ENCODE measurements at places on chromosomes 3 and 15.

- no peak for DNase-seq
Measured at GRCh38 chr3:73249047-73249446, 187.6 kb downstream of the EBLN2 start.

DNA sequence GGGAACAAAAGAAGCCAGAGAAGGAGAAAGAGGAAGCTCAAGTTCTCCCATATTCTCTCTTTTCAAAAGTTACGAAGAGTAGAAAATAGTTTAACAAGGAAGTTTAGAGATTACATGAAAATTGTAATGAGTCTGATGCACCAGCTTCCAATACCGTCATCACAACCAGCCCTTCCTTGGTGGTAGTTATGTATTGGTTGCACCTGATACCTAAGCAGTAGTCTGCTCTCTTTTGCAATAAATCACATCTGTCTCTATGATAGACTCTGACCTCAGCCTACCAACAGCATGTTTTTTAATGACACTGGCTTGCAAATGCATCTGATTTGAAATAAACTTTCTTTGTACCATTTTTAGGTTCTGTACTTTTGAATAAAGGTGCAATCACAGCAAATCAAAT lies 575.8 kb downstream of the FHIT start:
- no peak for DNase-seq

DNA sequence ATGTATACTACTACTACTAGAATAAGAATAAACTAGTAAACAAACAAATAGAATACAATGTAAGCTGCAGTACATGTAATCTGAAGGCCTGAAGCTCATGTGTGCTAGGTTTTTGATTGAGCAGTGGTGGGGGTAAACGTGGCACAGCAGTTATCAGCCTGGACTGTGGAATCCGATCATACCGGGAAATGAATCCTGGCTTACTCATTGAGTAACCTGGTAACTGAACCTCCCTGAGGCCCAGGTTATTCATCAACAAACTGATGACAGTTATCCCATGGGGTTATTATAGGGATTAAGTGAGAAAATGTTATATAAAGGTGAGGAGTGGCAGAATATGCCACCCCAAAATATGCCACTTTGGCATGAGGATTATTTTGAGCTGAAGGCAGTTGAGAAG lies 339.1 kb downstream of the FHIT start:
- DNase-seq, result no peak

GRCh38 chr3:184004476-184004875 lies 13.2 kb downstream of the ABCC5 start:
- no peak for DNase-seq

DNA sequence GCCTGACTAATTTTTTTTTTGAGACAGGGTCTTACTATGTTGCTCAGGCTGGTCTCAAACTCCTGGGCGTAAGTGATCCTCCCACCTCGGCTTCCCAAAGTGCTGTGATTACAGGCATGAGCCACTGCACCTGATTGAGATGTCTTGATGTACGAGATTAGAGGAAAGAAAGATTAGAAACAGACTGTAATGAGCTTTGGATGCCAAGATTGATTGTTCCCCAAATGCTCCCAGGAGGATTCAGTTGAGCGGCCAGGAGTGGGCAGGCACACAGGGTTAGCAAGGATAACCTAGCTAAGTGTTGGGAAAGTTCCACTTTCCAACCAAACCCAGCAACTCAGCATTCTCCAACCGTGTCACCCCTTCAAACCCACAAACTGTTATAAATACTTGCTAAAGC lies 63.7 kb downstream of the SRGAP3 start:
- no peak for DNase-seq

- DNase-seq, result no peak
Measured at GRCh38 chr15:43361313-43361903, 9.4 kb downstream of the ZSCAN29 start.

- DNase-seq, result no peak
Measured at GRCh38 chr15:58509556-58509955, 77.8 kb downstream of the LIPC start.

- no peak for DNase-seq
Measured at GRCh38 chr3:142987080-142987700, 14.2 kb upstream of the U2SURP start.

DNA sequence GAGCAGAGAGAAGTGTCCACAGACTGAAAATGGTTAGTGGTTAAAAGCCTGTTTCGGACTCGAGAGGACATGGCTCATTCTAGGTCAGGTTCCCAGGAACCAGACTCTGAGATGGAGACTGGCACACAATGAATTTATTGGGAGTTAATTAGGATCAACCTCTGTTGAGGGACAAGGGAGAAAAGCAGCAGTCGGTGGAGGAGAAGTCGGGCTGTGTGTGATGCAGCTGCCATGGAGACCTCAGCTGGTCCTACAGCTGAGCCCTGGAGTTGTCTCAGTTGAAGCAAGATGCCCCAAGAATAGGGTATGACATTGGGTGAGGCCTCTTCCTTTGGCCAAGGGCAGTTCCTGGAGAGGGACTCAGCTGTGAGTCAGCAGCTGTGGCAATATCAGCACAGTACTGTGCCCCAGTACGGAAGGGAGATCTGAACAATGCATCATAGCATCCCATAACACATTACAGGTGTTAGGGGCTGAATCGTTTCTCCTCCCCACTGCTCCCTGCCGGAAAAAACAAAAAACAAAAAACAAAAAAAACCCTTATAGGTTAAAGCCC lies 105.4 kb downstream of the ABHD5 start:
- DNase-seq, result no peak

DNA sequence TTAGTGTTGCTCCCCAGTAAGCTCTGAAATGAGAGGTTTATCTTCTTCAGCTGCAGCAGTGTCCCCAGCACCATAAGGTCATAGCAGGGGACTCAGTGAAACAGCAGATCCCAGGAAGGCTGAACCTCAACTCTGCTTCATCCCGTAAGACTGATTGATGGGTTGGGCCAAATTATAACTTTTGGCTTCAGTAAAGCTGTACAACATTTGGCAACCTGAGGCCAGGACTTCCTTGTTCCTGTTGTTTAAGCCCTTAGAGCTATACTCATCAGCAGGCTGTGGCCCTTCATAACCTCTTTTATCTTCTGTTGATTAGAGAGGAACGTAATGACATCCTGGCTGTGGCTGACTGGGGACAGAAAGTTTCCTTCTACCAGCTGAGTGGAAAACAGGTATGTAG lies 29.0 kb downstream of the IFT122 start:
- no peak for DNase-seq

DNA sequence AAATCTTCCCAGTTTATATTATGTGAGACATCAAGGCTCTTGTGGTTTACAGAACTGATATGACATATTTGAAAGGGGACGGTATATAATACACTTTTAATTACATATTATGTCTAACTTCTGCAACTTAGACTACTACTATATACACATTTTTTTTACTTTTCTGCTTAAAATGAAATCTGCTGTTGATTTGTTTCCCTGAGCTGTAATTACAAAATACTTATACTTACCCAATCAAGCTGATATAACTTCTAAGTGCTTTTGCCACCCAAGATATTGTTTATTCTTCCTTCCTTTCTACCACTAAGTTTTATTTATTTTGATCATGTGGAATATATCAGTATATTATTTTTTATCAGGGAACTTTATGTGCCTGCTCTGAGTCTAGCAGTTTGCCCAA lies 654.0 kb upstream of the TGFBR2 start:
- no peak for DNase-seq

- DNase-seq, result no peak
Measured at GRCh38 chr3:179236669-179237301, 14.1 kb downstream of the KCNMB3 start.

DNA sequence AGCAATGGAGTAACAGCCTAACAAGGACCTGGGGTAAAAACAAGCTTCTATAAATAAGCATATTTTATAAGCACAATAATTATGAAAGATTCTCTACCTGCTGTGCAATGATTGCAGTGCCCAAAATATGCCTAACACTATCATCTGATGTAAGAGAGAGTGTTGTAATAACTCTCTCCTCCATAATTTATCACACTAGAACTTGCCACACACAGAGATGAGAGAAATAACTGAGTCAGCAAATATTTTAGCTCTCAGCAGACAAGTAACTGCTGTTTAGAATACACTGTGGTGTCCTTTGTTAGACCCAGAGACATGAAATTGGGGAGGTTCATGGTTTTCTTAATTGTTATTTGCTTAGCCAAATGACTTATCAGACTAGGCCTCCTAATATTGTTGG lies 105.3 kb upstream of the ACP3 start:
- DNase-seq, result no peak

Measured in stimulated activated CD4-positive, alpha-beta T cell treated with anti-CD3 and anti-CD28 coated beads, Interleukin-2, amount 100 ng/mL, for 4 hours (primary cell).